Gastroesophageal sphincter (tissue), 4 donors: ENCODE measurements at places on chromosomes 5 and 9.

DNA sequence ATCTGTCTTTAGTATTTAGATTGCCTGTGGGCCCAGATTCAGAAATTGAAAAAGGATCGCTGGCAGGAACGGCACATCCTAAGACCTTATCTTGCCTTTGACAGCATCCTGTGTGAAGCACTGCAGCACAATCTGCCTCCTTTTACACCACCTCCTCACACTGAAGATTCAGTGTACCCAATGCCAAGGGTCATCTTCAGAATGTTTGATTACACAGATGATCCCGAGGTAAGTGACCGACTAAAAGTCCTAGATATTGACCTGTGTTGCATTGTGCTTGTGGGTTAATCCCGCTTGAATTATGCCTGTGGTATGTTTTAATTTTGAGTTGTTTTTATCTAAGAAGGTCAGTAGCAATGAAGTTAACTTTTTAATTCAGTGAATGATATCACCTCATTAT is 14.4 kb downstream of the NCBP1 start:
- ATAC-seq, result no peak

GRCh38 chr5:177428574-177429217 is 2.2 kb downstream of the GRK6 start:
- ATAC-seq, result no peak

DNA sequence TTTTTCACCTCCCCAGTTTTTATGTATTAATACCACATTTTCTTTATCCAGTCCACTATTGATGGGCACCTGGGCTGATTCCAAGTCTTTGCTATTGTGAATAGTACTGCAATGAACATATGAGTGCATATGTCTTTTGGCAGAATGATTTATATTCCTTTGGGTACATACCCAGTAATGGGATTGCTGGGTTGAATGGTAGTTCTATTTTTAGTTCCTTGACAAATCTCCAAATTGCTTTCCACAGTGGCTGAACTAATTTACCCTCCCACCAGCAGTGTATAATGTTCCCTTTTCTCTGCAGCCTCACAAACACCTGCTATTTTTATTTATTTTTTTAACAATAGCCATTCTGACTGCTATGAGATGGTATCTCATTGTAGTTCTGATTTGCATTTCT is 340.2 kb downstream of the ADAMTS6 start:
- no peak for ATAC-seq

GRCh38 chr5:173742432-173742816 is 126.0 kb upstream of the BOD1 start:
- no peak for ATAC-seq

DNA sequence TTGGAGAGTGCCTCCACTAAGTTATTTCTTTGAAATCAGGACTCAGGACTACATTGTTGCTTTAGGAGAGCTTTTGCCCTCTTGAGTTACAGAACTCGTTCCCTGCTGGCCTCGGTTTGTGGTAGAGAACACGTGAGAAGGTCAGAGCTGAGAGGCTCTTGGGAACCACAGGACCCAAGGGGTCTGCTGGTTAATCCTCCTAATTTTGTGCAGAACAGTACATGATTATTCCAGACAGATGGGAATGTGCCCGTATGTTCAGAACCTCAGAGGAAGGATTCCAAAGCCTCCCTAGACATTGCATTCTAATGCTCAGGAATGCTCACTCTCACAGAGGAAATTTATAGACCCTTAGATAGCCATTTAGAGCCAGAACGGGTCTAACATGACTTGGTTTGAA is 25.2 kb upstream of the BASP1 start:
- ATAC-seq, result no peak

GRCh38 chr9:133928248-133928764 is 63.8 kb downstream of the VAV2 start:
- no peak for ATAC-seq

GRCh38 chr5:39021413-39021812 is 52.8 kb downstream of the RICTOR start:
- no peak for ATAC-seq

- peak; percentile 86 for ATAC-seq
Observed at GRCh38 chr5:150143350-150144245, 12.0 kb downstream of the PDGFRB start.

GRCh38 chr9:86903734-86904085 is 43.6 kb downstream of the GAS1 start:
- no peak for ATAC-seq

DNA sequence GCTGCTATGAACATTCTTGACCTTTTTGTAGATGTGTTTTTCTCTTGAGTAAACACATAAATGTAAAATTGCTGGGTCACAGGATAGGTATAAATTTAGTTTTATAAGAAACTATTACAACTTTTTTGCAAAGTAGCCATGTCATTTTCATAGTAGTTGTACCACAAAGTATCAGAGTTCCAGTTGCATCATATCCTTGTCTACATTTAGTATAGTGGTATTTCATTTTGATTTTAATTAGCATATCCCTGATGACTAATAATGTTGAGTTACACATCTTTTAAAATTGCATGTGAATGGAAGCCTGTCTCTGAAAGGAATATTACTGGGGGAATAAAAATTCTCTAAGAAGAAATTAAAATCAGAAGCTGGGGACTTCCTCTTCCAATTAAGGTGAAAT is 85.4 kb downstream of the TMEM161B start:
- ATAC-seq, result no peak

DNA sequence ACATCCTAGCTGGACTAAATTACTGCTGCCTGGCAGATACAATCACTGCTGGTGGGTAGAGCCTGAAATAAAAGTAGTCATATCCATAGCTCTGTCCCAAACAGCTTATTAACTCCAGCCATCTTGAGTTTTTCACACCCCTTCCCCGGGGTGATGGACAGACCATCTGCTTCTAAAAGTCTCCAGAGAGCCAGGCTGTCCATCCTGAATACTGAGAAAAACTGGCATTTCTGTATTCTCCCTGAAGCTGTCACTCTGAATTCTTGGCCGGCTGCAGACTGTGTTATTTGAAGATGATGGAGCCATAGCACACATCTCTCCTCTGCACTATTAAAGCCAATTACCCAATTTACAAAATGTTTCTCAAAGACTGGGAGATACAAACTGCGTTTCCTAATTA is 118.6 kb downstream of the GABBR2 start:
- no peak for ATAC-seq
